Cerebellum (tissue), 4 donors: ENCODE measurements at places on chromosomes 16 and 17.

DNA sequence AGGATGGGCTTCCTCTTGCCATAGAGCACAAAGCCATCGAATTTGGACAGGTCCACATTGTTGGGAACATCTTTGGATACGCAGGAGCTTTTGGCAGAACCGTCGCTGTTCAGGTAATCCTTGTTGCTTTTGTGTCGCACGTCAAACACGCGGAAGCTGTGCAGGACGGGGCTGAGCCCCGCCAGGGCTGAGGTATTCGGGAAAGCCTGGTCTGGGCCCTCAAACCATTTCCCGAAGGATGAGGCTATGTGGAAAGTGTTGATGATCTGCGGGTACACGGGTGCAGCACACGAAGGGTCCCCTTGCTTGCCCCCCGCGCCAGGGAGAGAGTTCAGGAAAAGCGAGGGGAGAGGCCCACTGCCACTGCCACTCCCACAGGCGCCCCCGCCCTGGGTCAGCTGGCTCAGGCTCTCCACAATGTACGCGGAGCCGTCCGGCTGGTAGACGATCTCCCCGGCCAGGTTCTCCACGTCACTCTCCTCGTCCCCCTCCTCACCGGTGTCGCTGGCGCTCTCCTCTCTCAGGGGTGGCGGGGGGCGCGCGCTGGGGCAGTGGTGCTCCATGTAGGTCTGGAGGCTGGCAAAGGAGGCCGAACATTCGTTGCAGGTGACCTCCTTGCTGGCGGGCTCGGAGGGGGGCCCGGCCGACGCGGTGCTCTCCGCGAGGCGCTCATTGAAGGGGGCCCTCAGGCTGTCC, 88.5 kb downstream of the ZFHX3 start:
- no peak for DNase-seq

GRCh38 chr16:88896238-88897070, 30.0 kb upstream of the PABPN1L start:
- DNase-seq, result no peak

DNA sequence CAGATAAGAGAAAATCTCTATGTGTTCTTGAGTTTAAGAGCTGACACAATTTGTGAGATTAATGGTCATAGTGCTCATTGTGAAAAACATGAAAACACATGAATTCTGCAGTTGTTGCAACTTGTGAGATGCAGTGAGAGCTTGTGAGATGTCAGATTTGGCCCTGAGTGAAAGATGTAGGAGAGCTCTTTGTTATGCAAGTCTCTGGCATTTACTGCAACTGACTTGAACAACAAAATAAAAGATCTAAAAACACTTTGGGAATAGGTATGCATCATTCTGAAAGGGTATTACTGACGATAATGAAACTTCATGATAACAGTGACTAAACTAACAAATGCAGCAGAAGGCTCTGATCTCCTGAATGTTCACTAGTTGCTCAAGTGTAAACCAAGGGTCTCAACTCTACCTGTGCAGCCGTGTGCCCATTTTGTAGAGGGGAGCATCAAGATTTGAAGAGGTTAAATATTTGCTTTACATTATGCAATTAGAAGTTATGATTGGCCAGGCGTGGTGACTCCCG, 50.8 kb upstream of the SMIM36 start:
- no peak for DNase-seq

GRCh38 chr16:1351582-1352362, at the start of the genes GNPTG and TSR3:
TSS of gene GNPTG (plus strand) at chr16:1351931. CDS start at chr16:1351966, 35 bp downstream.
TSS of gene TSR3 (minus strand) at chr16:1351878. CDS start at chr16:1351804, 74 bp downstream.
- peak; percentile 89 for DNase-seq

DNA sequence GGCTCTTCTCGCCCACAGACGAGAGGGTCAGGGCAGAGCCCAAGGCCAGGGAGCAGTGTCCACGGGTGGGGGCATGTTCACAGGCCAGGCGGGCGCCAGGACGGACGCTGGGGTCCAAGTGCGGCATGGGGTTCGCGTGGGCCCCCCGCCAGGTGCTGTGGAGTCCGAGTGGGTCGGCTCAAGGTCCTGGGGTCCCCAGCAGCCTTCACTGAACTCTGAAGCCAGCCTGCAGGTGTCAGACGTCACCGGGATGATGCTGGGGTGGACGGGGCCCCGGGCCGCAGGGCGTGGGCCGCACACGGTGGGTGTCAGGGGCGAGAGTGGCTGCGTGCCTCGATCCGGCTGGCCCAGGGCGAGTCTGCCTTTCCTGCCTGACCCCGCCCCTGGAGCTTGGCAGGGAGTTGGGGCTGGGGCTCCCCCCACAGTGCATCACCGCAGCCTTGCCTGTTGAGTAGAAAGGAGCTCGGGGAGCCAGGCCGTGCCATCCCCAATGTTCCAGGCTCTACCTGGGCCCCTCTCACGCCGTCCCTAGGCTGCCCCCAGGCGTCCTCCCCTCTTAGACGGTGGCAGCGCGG, 19.0 kb downstream of the CACNA1H start:
- no peak for DNase-seq

GRCh38 chr16:22054847-22055590, 37.3 kb upstream of the VWA3A start:
- no peak for DNase-seq

DNA sequence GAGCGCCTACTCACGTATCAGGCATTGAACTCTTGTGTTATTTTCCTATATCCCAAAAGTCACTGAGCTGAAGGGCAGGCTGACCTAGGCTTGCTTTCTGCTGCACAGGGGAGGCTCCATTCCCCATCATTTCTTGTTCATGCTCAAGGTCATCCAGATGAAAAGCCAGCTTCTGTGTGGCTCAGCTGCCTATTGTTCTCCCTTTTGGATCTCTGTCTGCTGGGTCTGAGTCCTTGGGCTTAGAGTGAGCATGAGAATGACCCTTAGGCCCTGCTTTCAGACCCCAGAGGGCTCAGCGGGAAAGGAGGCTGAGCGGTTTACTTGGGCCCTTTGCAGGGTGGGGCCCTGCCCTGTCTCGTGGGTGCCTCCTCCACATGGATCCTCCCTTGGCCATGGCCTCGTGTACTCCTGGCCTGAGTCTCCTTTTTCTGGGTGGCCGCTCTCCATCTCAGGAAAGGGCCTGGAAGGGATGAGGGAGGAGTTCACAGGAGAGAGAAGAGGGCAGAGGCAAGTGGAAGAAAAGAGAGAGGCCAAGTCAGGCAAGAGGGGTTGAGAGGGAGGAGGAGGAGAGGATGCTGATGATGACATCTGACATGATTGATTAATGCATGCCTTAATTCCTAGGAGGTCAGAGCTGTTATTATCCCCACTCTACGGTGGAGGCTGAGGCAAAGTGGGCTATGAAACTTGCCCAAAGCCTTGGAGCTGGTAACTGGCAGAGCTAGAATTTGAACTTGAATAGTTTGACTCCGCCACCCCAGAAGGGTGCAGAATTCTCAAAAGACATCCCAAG, 19.8 kb upstream of the MAP3K14 start:
- no peak for DNase-seq
